ENCODE measurements at places on chromosomes 4 and X.
A peak's percentile ranks its signal among the peaks of the same experiment; 100 is the strongest.

DNA sequence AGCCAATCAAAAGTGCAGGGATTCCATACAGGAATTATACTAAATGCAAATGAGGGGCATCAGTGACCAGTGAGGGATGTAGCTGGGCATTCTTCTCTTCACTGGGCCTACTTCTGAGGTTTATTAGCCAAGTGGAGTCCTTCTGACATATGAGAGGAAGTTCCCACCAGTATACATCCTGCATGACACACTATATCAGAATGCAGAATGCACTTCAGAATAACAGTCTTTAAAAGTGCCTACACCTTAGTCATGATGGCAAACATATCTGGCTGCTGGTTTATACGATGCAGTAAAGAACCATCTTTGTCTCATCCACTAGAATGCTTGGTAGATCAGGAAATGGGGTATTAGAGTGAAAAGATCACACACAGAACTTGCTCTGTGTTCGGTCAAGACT, 180.3 kb upstream of the PPARGC1A start:
- DNase-seq = no peak

DNA sequence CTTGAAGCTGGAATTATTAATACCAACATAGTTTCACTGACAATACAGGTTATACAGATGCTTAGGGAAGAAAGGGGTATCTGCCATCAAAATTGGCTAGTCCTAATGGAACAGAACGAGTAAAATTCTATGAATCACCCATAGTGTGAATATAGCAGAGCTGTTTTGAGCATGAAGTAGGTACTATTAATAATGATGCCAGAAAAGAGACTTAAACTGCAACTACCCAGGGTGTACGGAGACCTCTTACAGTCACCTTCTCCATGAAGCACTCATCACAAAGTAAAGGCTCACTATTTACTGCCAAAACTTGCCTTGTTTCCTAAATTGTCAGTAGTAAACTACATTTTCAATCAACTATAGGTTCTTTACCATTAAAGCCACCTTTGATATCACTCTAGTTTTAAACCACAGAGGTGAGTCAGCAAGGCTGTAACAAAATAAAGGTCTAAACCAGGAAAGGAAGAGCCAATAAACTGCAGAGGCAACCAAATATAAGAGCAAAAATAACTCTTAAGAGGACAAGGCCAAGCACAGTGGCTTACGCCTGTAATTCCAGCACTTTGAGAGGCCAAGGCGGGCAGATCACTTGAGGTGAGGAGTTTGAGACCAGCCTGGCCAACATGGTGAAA, 114.4 kb downstream of the FRYL start:
- DNase-seq = no peak

- no peak for DNase-seq
Observed at GRCh38 chr4:8283161-8283560, 13.6 kb downstream of the HTRA3 start.

- no peak for DNase-seq
Observed at GRCh38 chr4:151960449-151961230, 199.8 kb upstream of the GATB start.

GRCh38 chr4:10716163-10716562, 31.6 kb upstream of the CLNK start:
- DNase-seq = no peak

- DNase-seq = no peak
Observed at GRCh38 chr4:75512386-75513211, 1.6 kb downstream of the RCHY1 start.

DNA sequence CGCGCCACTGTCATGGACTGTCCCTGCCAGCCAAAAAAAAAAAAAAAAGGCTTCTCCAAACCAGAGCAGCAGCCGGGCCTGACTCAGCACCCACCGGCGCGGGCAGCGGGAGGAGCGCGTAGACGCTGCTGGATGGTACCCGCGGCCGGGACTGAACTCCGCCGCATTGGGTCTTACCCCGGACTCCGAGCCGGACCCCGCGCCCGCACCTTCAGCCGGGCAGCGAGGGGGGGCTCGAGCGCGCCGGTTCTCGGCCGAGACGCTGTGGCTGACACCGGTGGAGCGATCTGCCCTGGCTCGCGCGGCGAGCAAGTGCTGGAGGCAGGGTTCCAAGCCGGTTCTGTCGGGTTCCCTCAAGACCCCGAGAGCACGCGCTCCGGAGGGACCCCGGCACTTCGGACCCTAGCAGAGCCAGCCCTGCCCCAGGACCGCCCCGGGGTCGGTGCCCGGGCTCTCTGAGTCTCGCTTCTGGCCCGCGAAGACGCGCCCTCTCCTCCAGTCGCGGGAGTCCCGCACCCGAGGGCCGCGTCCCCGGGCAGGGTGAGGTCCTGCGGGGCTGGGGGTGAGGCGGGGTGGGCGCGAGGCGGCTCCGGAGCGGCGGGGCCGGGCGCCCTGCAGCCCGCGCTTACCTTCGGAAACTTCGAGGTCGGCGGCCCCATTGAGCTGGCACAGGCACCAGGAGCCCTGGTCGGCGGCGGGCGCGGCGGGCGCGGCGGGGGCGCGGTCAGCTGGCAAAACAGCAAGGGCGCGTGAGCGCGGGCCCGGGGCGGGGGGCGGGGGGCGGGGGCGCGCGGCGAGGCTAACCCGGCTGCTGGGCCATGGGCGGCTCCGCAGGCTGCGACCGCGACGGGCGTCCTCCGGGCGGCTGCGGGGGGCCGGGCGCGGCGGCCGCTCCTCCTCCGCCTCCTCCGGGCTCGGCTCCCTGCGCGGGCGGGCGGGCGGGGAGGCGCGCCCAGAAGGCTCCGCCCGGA, 11.8 kb upstream of the MAN2B2 start:
- DNase-seq = no peak

DNA sequence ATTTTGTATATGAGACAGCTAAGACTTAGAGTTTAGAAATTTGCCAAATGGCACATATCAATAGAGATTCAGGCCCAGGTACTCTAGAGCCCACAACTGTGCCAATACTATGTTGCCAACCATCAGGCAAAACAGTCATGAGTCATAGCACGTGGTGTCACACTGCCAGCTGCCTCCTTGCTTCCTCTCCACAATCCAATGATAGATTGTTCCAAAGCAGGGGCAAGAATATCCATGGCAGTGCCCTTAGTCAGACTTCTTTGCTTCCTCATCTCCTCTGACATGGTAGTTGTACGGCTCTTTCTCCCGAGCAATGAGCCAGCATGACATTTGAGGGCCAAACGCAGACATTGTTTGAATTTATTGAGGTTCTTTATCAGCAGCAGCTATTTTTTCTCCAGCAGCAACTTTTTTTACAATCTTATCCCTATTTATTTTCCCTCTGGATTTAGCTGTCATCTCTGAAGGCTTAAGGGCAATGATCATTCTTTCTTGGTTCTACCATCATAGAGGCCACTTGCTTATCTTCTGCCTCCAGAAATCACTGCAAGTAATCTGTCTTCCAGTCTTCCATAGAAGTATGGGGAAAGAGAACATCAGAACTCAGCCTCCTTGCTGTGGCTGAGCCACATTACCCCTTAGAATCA, 169.7 kb downstream of the COL4A6 start:
- DNase-seq = no peak

GRCh38 chr4:3286335-3287175, 6.3 kb upstream of the RGS12 start:
- no peak for DNase-seq

GRCh38 chr4:42586775-42587174, 70.1 kb downstream of the ATP8A1 start:
- no peak for DNase-seq

- no peak for DNase-seq
Observed at GRCh38 chr4:4585012-4585670, 43.3 kb upstream of the STX18 start.

GRCh38 chrX:153511784-153512500, 5.5 kb upstream of the ATP2B3 start:
- DNase-seq = no peak

DNA sequence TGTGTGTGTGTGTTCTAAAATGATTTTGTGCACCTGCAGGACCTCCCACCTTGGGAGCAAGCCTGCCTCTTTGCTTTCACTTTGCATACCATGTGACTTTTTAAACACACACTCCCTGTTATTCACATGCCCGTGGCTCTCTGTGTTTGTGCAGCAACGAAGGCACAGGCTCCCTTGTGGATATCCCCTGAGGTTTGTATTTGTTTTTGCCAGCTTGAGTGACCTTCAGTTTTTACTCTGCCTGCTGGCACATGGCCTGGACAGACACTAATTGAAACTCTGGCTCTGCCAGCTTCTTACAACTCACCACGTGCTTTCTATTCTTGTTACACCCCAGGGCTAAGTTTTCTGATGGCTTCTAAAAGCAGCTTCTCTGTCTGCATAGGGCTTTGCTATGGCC, 885.8 kb downstream of the SH3BGRL start:
- DNase-seq = peak; percentile 3

GRCh38 chr4:57102050-57102624, 8.0 kb downstream of the IGFBP7 start:
- no peak for DNase-seq

GRCh38 chr4:145580906-145581305, 38.3 kb upstream of the MMAA start:
- no peak for DNase-seq

DNA sequence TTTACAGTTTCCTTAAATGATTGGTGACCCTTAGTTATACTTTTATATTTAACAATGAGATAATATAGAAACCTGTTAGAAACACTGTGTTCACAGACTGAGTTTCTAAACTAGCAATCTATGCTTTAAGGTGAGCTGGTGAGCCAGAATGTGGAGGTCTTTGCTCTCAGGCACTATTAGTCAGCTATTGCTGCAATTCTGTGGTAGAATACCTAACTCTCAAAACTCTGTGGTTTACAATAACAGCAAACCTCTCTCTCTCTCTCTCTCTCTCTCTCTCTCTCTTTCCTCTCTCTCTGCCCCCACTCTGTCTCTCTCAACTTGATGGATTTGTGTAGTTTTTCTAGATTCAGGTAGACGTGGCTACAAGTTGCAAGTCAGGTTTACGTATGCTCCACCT, 17.6 kb upstream of the LCORL start:
- no peak for DNase-seq

- DNase-seq = peak; percentile 74
Observed at GRCh38 chr4:15656038-15656470, 897 bp upstream of the FBXL5 start.

GRCh38 chr4:88893961-88894360, 163.0 kb downstream of the FAM13A start:
- no peak for DNase-seq

DNA sequence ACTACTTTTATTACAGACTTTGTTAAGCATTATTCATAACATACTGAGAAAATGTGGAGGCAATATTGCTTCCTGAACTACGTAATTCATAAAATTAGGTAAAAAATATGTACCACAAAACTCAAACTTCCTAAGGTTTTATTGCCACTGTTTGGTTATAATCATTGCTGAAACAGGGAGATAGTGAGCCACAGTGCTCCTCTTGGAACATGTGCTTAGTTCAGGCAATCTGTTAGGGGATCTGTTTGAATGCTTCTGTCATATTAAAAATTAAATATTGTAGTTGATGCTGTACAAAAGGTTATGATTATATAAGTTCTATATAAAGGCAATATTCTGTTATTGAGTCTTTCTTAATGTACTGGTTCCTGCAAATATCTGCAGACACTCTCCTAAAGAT, 480.7 kb downstream of the GRXCR1 start:
- no peak for DNase-seq

DNA sequence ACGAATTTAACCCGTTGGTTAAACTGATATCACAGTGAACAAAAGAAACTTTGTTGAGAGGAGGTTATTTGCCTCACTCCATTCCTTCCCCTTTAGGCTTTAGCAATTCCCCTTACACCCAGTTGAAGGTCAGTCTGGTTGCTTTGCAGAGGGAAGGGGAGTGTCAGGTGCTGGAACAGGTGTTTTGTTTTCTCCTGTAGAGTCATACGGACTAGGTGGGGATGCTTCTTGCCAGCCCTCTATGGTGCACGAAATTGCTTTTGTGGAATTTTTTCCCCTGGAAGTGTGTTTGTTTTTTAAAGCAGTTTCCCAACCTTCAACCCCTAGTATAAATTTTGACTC, 33.1 kb downstream of the DLG3 start:
- DNase-seq = no peak

GRCh38 chr4:48899432-48899749, 7.2 kb downstream of the OCIAD2 start:
- DNase-seq = no peak

GRCh38 chr4:152479428-152480026, 56.4 kb downstream of the FBXW7 start:
- DNase-seq = no peak

GRCh38 chr4:125421547-125421946, 106.8 kb downstream of the FAT4 start:
- DNase-seq = no peak

DNA sequence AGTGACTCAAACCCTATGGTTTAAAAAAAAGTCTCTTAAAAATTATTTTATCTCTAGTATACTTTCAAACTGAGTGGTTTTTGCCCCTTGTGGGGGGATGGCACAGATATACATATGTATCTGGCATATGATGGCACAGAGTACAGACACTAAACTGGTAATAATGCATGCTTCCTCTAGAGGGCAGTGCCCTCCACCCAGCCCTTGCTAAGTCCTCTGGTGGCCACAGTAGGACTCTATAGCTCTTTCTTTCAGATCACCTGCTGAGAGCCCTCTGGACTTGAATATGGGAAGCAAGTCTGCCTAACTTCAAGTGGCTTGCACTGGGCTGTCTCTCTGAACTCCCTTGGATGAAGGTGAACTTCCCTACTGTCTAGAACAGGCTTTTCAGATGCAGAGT, 66.3 kb downstream of the TSPAN7 start:
- DNase-seq = no peak
